ENCODE measurements at places on chromosomes 3 and 15.

DNA sequence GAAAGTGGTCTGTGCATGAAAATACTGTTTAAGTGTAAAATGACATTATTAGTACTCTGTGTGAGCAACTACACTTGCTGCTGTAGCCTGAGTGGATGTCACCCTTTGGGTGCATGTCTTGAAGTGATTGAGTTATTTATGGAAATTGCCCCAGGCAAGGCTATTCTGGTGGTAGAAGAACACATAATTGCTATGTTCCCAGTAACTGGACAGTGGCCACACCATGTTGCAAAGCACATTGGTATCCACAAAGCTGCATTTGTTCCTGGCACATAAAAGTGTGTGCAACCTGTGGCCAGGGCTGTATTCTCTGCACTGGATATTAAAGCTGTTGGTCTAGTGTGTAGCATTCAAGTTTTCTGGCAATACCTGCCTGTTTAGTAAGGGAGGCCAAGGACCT lies 23.8 kb downstream of the MTMR14 start:
- DNase-seq, result no peak

DNA sequence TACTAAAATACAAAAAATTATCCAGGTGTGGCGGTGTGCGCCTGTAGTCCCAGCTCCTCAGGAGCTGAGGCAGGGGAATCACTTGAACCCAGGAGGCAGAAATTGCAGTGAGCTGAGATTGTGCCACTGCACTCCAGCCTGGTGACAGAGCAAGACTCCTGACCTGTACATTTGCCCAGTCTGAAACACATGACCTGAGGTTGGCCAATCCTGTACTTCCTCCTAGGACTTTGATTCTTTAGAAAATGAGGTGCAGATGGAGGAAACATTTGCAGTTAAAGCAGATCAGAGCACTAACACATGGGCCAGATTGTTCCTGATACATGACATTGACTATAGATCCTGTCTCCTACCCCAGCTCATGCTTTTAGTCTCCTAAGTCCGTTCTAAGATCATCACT lies 28.9 kb upstream of the LPP start:
- DNase-seq, result no peak

DNA sequence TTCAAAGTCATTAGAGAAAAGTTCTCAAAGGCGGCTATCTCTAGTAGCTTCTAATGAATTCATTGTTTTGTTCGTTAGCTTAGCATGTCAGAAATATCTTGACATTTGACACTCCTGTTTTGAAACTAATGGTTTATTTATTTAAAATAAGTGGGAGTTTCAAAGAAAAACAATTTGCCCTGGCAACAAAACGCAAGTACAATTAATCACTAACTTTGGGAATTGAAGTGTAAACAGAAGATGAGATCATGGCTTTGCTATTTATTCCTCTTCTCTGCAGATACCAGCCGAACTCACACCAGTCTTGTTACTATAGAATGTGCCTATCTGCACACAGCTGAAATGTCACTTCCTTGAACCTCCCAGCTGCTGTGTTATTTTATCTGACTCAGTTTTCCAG lies 27.5 kb downstream of the MASP1 start:
- DNase-seq, result no peak

GRCh38 chr15:52132066-52132465 lies 19.5 kb upstream of the BCL2L10 start:
- no peak for DNase-seq

GRCh38 chr3:27935492-27935891 lies 213.4 kb upstream of the EOMES start:
- no peak for DNase-seq

Data from CD4-positive, alpha-beta T cell treated with Interleukin-17A for 4 hours (primary cell).